ENCODE measurements at places on chromosomes 7 and 10.

- no peak for DNase-seq
Measured at GRCh38 chr7:41870461-41871138, 167.7 kb upstream of the INHBA start.

DNA sequence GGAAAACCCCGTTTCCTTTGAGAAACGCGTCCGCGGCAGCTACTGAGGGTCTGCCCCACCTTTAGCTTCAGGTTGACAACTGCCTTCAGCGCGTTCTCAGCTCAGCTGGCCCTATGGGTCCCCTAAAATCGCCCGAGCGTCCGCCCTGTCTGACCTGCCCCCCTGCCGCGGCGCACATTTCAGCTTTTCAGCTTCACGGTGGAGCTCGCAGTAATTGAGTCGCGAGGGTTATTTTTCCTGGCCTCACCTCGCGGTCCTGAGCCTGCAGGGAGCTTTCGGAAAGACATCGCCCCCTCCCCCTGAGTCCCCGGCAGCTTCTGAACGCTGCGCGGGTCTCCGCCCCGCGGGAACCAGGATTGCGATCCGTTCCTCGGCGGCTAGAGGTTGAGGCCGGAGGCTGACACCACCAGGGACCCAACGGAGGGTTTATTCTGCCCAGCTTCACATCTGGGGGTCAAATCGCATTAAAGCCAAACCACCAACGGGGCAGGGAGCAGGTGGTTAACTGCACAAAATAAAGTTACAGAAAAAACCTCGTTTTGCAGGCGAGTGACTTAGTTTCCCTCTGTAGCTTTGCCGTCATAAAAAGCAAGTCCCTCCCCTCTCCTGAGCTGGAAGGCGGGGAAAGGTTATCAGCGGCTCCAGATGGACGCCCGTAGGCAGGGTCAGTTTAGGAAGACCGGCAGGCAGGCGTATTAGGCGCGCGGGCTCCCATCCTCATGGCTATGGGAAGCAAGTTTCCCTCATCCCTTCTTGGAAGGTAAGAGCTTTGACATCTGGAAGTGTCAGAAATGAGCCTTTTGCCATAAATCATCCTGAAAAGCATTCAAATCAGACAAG lies 11.0 kb downstream of the TWIST1 start:
- DNase-seq, result no peak

DNA sequence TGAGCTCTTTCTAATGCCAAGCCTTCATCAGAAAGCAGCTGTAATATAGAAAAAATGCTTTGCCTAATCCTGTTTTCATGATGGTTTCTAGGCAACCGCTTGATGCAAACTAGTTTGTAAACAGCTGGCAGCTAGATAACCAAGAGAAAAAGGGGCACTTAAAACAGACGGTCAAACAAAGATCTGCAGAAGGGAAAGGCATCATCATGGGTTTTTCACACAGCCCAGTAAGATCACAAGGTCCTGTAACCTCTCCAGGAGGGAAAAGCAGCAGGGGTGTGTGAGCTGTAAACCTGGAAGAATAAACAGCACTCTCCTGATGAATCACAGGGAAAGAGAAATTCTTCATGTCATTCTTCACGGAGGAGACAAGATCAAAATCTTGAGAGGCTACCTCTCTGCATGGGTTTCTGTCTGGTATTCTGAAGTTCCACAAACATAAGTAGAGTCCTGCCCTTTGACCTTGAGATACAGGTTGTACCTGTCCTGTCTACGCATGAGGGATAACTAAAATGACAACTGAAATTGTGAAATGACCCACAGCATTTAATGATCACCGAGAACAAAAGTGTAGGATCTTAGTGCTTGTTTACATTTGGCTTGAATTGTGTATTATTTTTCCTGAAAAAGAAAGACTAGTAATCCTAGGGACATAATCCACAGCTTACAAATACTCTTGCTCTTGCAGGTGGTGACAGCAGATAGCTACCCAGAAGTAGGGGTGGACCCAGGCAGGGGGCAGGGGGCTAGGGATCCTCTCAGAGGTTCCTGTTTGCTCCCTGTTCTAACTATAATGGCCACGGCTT lies 48.0 kb downstream of the CREB3L2 start:
- no peak for DNase-seq

DNA sequence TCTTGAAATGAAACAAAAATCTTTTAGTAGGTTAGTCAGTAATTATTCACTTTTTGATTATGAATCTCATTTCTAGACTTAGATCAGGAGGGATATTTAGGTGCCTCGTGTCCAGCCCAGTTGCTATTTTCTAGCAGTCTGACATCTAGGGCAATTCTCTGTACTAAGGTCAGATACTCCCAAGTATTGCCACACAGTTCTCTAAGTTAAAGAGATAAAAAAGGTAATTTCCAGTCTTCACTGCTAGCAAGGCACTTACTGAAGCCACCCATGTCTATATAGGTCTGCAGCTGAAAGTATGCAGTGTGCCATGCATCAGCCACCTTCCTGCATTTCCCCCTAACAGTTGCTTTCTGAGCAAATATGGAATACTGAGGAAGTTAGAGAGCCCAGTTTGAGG lies 83.4 kb downstream of the PON1 start:
- DNase-seq, result no peak

- no peak for DNase-seq
Measured at GRCh38 chr7:115085421-115085820, 163.5 kb downstream of the MDFIC start.

GRCh38 chr7:93117327-93117726 lies 452 bp downstream of the SAMD9 start:
- DNase-seq, result no peak

GRCh38 chr10:33715303-33715975 lies 381.0 kb upstream of the NRP1 start:
- DNase-seq, result no peak

- DNase-seq, result no peak
Measured at GRCh38 chr10:8065651-8066050, 11.2 kb downstream of the GATA3 start.
